NCI-H1105 treated with DMSO at 0.1 percent for 48 hours (cell line): ENCODE measurements at places on chromosomes 7 and 10.

DNA sequence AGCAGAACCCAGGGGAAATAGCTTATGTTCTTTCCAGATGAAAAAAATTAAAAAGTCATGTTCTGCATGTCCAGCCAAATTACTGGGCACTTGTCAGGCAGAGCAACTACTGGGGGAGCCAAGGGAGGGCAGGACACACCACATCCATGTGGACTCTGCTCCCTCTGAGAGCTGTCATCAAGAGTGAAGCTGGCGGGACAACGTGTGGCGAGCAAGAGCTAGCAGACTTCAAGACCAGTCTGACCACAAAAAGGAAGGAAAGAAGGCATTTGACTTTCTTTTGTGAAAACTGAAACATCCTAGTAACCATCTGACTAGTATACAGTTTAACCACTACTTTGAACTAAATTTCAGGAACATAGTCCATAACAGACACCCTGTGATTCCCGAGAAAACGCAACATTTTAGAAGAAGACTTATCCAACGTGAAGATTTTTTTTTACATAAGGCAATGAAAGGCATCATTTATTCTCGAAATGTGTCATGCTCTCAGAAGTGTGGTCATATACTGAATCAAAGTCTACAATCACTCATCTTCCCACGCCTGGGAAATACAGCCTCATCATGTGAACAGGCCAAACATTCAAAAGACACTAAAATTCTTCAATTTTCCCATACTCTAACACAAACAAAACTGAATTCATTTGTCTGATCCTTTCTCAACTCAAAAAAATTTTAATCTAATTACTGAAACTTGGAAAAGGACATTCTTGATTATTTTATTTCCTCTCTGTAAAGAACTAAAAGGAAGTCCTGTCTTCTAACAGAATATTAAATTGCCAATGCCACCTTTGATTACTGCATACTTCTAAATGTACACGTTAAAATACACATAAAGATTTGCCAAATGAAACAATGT is 15.5 kb downstream of the CYTH3 start:
- no peak for DNase-seq

DNA sequence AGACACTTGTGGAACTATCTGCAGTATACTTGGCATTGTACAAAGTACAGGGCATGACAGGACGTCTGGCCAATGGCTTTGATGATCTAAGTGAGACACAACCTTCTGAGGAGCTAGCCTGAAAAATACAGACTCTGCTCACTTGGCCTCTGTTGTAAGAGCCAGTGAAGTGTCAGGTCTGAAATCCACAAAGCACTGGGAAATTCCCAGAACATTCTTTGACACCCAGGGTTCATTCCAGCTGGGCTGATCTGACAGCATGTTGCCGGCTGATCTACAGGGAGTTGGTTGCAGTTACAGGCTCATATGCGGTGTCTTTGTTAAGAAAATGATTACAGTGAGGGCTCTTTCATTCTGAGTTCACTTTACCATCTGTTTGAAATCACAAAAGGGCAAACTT is 354.6 kb downstream of the PHF14 start:
- DNase-seq: no peak

- DNase-seq: no peak
Measured at GRCh38 chr7:151697942-151698341, 178.2 kb upstream of the RHEB start.

DNA sequence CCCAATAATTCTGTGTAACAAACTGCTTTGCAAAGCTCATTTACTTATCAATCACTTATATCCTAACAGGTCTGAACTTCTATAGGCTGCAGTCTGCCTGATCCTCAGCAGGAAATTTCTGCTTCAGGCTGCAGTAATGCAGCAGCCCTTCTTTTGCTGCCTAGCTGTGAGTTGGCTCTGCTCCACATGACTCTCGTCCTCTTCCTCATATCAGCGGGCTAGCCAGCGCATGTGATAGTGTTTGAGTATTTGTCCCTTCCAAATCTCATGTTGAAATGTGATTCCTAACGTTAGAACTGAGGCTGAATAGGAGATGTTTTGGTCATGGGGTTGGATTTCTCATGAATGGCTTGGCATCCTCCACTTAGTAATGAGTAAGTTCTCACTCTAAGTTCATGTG is 387.8 kb downstream of the SEMA3D start:
- no peak for DNase-seq

DNA sequence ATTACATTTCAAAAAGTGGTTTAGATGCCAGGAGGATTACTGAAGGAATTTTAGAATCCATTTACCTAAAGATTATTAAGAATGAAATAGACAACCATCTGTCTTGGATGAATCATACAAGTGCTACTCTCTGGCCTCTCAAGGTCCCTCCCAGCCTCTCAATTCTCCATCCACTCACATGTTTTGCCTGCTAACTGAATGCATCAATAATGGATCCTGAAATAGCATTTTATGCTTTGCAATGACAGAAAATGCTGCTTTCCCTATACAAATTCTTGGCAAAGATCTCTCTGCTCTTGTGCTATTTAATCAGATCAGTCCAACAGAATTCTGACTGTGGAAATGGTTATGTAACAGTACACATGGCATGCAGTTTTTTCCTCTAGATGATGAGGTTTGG is 68.1 kb downstream of the HBP1 start:
- DNase-seq: no peak

GRCh38 chr7:113404245-113404644 is 285.9 kb upstream of the SMIM30 start:
- DNase-seq: no peak

DNA sequence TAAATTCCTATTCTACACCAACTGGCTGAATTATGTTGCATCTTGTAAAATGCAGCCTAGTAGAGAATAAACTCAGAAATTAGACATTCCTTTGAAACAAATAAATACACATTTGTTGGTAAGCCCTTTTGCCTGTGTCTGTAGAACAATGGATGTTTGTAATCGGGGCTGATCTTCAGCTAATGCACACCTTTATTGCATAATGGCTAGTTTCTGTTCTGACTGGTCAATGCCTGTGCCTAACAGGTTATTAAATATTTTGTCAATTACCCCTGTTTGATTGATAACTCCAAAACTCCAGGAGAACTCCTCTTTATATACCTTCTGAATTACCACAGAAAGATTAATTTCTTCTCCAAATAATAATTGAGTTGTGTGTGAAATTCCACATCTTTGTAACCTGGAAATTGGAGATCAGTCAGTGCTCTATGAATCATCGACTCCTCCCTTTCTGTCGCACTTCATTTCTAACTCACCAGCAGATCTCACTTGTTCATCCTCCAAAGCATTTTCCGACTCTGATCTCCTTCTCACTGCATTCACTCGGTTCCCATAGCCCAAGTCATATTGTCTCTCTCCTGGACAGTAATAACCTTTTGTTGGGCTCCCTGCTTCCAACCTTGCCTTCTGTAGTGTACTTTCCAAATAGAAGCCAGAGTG is 196.0 kb upstream of the FZD1 start:
- no peak for DNase-seq

- no peak for DNase-seq
Measured at GRCh38 chr10:110992006-110992800, 72.8 kb downstream of the SHOC2 start.

GRCh38 chr10:16592378-16592777 is 70.7 kb upstream of the C1QL3 start:
- no peak for DNase-seq

- DNase-seq: no peak
Measured at GRCh38 chr10:83212632-83213334, 926.5 kb upstream of the GHITM start.

DNA sequence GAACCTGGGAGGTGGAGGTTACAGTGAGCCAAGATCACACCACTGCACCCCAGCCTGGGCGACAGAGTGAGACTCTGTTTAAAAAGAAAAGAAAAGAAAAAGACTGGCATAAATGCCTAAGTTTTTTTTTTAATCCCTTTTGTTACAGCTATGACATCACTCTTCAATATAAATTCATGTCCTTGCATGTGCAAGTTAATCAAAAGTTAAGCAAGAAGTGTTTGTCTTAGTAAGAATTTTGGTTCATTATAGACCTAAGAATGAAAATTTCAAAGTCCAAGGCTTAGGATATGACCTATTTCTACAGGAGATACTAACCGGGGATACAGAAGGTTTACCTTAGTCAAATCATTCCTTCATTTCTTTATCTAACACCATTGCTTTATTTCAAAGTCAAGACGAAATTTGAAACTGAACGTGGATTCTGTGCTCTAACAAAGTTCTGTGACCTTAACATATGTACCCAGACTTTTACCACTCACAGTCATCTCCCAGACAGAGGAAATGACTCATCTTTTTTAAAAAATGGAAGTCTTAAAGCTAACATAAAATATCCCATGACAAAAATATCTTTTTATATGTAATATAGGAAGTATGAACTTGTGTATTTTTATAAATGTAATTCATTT is 29.3 kb upstream of the ITGB8 start:
- DNase-seq: no peak
